Central memory CD8-positive, alpha-beta T cell (primary cell): ENCODE measurements at places on chromosomes 6 and 20.

- H3K27ac ChIP-seq = no peak overlapping the region
- no peak for DNase-seq
- H3K27me3 ChIP-seq = peaks cover 84% of the 10 kb centered on the region
- no peaks in the 10 kb centered on the region for H3K36me3 ChIP-seq
These were observed 26.3 kb upstream of the PMEPA1 start for GRCh38 chr20:57735831-57736737.

GRCh38 chr20:37276494-37277252 lies 12.8 kb upstream of the MANBAL start:
- peaks cover 4% of the 10 kb centered on the region for H3K36me3 ChIP-seq
- peaks cover 15% of the 10 kb centered on the region for H3K4me1 ChIP-seq
- H3K27ac ChIP-seq = no peak overlapping the region
- H3K27me3 ChIP-seq = no peaks in the 10 kb centered on the region

DNA sequence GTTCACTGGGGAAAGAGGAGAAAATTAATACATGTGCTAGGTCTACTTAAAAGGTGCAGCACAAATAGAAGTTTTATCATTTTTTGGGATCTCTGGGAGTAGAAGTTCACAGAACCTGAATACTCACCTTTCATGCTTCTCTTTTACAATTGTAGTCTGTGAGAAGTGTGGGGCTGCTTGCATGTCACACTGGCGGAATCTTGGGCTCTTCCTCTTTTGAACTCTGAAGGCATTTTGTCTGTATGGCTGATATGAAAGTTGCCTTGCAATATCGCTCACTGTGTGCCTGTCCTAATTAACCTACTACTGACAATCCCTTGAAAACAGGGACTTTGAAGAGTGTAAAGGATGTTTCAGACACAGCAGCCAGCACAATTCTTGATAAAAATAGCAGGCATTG lies 65.9 kb upstream of the CLDN20 start:
- no peaks in the 10 kb centered on the region for H3K36me3 ChIP-seq
- H3K4me1 ChIP-seq = no peaks in the 10 kb centered on the region
- DNase-seq = no peak
- no peak overlapping the region for H3K27ac ChIP-seq
- no peak overlapping the region for H3K4me3 ChIP-seq

DNA sequence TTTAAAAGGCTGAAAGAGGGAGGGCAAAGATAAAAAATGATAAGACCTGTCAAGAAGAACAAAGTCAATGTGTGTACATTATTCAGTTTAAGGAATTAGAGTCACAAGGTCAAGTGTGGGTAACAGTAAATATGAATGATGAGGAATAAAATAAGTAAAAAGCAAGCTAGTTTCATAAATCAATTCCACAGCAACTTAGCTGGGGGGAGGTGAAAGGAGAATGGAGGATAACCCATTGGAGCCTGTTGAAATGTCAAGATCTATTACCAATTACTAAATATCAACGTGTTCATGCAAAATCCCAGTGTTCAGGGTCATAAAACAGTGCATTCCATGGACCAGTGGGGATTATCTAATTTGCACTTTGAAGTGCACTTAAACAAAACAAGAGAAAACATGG lies 242.9 kb downstream of the TBX18 start:
- no peak overlapping the region for H3K27ac ChIP-seq
- no peak for DNase-seq
- H3K27me3 ChIP-seq = no peaks in the 10 kb centered on the region
- H3K4me1 ChIP-seq = no peaks in the 10 kb centered on the region

DNA sequence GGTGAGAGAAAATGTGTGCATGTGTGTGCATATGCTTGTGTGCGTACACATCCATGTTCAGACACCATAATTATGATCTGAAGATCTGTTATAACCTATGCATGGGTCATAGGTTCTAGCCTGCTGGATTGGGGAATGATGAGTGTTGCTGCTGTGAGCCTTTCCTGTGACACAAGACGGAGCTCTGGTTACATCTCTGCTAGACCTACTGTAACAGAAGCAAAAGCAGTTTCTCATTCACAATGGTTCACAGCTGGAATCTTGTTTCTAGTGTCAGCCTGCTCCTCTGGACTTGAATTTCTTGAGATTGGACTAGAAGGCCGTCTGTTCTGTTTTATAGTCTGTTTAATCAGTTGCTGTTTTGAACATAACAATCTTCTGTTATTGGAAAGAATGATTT lies 40.1 kb downstream of the DEFB114 start:
- H3K4me1 ChIP-seq = no peaks in the 10 kb centered on the region
- peaks cover 1% of the 10 kb centered on the region for H3K36me3 ChIP-seq
- no peaks in the 10 kb centered on the region for H3K27me3 ChIP-seq
- DNase-seq = no peak
- no peak overlapping the region for H3K4me3 ChIP-seq

DNA sequence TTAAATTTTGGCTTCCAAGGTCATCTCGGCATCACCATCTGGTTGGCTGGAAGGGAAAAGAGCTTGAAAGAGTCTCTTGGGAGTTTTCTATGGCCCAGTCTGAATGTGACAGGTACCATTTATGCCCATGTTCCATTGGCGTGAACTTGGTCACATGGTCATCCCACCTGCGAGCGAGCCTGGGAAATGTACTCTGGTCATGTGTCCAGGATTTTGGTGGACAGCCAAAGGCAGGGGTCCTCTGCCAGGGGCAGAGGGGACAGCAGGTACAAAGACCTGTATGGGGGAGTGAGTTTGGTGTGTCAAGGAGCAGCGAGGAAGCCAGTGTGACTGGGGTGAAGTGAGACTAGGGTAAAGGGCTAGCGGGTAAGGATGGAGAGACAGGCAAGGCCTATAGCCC lies 112.6 kb downstream of the CDC5L start:
- peaks cover 38% of the 10 kb centered on the region for H3K27me3 ChIP-seq
- H3K27ac ChIP-seq = no peak overlapping the region
- no peak overlapping the region for H3K4me3 ChIP-seq

GRCh38 chr20:15555913-15556312 lies 1017.3 kb downstream of the KIF16B start:
- no peaks in the 10 kb centered on the region for H3K4me1 ChIP-seq
- no peak overlapping the region for H3K4me3 ChIP-seq
- peaks cover 2% of the 10 kb centered on the region for H3K36me3 ChIP-seq
- no peak overlapping the region for H3K27ac ChIP-seq
- DNase-seq = no peak

- no peak overlapping the region for H3K4me3 ChIP-seq
- H3K27me3 ChIP-seq = peaks cover 15% of the 10 kb centered on the region
- peaks cover 2% of the 10 kb centered on the region for H3K36me3 ChIP-seq
- no peak for DNase-seq
- H3K4me1 ChIP-seq = no peaks in the 10 kb centered on the region
These were observed 11.2 kb upstream of the IP6K3 start for GRCh38 chr6:33757906-33758305.

GRCh38 chr6:32108094-32108627 lies 977 bp downstream of the TNXB start:
- peak overlapping the region; percentile 16 for H3K4me3 ChIP-seq
- H3K27ac ChIP-seq = peak overlapping the region; percentile 15
- peaks cover 29% of the 10 kb centered on the region for H3K4me1 ChIP-seq
- H3K36me3 ChIP-seq = peaks cover 1% of the 10 kb centered on the region
- peaks cover 61% of the 10 kb centered on the region for H3K27me3 ChIP-seq

- H3K4me1 ChIP-seq = no peaks in the 10 kb centered on the region
- no peak overlapping the region for H3K4me3 ChIP-seq
- peaks cover 7% of the 10 kb centered on the region for H3K27me3 ChIP-seq
- no peak overlapping the region for H3K27ac ChIP-seq
These were observed 10.9 kb downstream of the C6orf58 start for GRCh38 chr6:127587875-127588274.

- H3K27me3 ChIP-seq = peaks cover 17% of the 10 kb centered on the region
- no peak overlapping the region for H3K27ac ChIP-seq
- no peak for DNase-seq
- H3K36me3 ChIP-seq = no peaks in the 10 kb centered on the region
- H3K4me3 ChIP-seq = no peak overlapping the region
These were observed 83.7 kb upstream of the CCDC28A start for GRCh38 chr6:138689849-138690248.

GRCh38 chr6:150144294-150144868 lies 1.5 kb downstream of the PPP1R14C start:
- H3K27ac ChIP-seq = no peak overlapping the region
- peak overlapping the region; percentile 72 for H3K4me3 ChIP-seq
- peaks cover 62% of the 10 kb centered on the region for H3K27me3 ChIP-seq
- H3K4me1 ChIP-seq = peaks cover 18% of the 10 kb centered on the region
- DNase-seq = no peak

GRCh38 chr20:63222541-63222940 lies 6.6 kb upstream of the YTHDF1 start:
- H3K27me3 ChIP-seq = no peaks in the 10 kb centered on the region
- no peak overlapping the region for H3K27ac ChIP-seq

GRCh38 chr6:148365041-148365440 lies 22.4 kb downstream of the SASH1 start:
- peaks cover 51% of the 10 kb centered on the region for H3K27me3 ChIP-seq
- DNase-seq = no peak
- no peaks in the 10 kb centered on the region for H3K4me1 ChIP-seq
- no peak overlapping the region for H3K4me3 ChIP-seq

GRCh38 chr6:254016-254415 lies 38.3 kb upstream of the DUSP22 start:
- H3K27me3 ChIP-seq = no peaks in the 10 kb centered on the region
- DNase-seq = no peak
- H3K4me1 ChIP-seq = peaks cover 48% of the 10 kb centered on the region
- peak overlapping the region; percentile 27 for H3K4me3 ChIP-seq
- no peaks in the 10 kb centered on the region for H3K36me3 ChIP-seq
- H3K27ac ChIP-seq = peak overlapping the region; percentile 19

DNA sequence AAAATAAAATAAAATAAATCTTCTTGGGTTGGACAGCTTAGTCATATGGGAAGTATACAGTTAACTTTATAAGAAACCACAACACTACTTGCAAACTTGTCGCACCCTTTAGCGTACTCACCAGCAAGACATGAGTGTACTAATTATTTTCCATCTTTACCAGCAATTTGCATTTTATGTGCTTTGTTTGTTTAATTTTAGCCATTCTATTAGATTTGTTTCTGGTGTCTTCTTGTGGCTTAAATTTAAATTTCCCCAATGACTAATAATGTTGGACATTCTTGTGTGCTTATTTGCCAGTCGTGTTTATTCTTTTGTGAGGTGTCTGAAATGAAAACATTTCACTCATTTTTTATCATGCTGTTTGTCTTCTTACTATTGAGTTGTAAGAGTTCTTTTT lies 1172.2 kb upstream of the CITED2 start:
- H3K36me3 ChIP-seq = no peaks in the 10 kb centered on the region
- H3K27ac ChIP-seq = no peak overlapping the region
- no peak for DNase-seq

DNA sequence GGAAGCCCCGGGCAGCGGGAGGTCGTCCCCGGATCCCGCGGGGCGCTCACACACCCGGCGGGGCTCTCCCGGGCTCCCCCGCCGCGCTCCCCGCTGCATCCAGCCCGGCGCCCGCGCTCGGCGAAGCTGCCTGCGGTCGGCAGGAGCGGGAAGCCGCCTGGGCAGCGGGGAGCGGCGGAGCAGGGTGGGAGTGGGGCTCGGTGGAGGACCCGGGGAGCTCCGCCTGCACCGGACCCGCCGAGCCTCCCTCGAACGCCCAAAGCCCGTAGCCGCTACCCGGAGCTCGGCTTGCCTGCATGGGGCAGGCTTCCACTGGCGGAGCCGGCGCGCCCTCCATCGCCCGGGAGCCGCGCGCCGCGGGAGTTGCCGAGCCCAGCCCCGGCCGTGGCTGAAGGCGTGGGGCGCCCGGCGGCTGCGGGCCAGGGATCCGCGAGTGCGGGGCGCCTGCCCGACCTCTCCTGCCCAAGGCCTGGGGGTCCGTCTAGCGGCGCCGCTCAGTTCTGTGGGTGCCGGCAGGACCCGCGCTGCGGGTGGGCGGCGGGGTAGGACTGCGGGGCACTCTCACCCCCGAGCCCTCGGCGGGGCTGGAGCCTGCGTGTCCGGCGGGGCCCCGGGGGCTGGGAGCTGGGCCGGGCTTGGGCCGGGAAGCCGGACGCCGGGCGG lies 671 bp downstream of the CDH4 start:
- H3K36me3 ChIP-seq = no peaks in the 10 kb centered on the region
- no peak overlapping the region for H3K4me3 ChIP-seq
- no peaks in the 10 kb centered on the region for H3K4me1 ChIP-seq

DNA sequence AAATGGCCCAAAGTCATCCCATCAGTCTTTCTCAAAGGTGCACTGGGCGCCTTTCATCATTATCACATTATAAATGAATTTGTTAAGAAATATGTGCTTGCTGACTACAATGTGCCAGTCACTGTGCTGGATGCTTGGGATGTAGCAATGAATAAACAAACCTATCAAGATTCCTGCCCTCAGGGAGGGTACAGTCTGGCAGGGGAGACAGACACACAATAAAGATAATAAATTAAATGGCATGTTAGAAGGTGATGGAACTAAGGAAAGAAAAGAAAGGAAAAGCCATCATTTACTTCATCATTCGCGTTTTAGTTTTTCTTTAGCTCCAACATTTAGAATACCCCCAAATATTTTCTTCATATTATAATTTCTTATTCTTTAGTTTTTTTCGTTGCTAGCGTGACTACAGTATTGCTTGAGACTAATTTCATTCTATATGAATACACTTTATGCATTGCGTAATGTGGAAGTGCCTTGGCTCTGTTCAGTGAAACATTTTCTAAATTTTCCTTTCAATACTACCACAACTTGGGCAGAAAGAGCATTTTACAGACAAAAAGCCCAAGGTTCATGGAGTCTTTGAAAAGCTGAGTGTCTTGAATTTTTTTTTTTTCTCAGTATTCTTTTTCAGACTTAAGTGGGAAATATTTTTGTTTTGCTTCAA lies 48.7 kb upstream of the CITED2 start:
- H3K36me3 ChIP-seq = no peaks in the 10 kb centered on the region
- no peak for DNase-seq
- peaks cover 23% of the 10 kb centered on the region for H3K27me3 ChIP-seq
- no peak overlapping the region for H3K27ac ChIP-seq
- H3K4me3 ChIP-seq = no peak overlapping the region
